ENCODE measurements at places on chromosomes 13 and 19. TPM values are rescaled to one million over a fixed set of nuclear protein-coding genes. Genes with fewer than 3 reads are reported as not detected.

The IL17D gene
- polyA plus RNA-seq: 28.4 TPM

The CYP2F1 gene
- not detected for polyA plus RNA-seq

The TGFB1 gene
- polyA plus RNA-seq: 7.3 TPM

The MEIOSIN gene
- not detected for polyA plus RNA-seq

The SOX1 gene
- not detected for polyA plus RNA-seq

The ERCC5 gene
- polyA plus RNA-seq: 77.0 TPM

- no peak overlapping the region for H3K4me3 ChIP-seq
- H3K36me3 ChIP-seq: no peaks in the 10 kb centered on the region
- no peak for DNase-seq
- peaks cover 2% of the 10 kb centered on the region for H3K27me3 ChIP-seq
- H3K4me1 ChIP-seq: no peaks in the 10 kb centered on the region
- no peak overlapping the region for H3K27ac ChIP-seq
Measured at GRCh38 chr19:14796021-14796420, 17.7 kb upstream of the ADGRE2 start.

DNA sequence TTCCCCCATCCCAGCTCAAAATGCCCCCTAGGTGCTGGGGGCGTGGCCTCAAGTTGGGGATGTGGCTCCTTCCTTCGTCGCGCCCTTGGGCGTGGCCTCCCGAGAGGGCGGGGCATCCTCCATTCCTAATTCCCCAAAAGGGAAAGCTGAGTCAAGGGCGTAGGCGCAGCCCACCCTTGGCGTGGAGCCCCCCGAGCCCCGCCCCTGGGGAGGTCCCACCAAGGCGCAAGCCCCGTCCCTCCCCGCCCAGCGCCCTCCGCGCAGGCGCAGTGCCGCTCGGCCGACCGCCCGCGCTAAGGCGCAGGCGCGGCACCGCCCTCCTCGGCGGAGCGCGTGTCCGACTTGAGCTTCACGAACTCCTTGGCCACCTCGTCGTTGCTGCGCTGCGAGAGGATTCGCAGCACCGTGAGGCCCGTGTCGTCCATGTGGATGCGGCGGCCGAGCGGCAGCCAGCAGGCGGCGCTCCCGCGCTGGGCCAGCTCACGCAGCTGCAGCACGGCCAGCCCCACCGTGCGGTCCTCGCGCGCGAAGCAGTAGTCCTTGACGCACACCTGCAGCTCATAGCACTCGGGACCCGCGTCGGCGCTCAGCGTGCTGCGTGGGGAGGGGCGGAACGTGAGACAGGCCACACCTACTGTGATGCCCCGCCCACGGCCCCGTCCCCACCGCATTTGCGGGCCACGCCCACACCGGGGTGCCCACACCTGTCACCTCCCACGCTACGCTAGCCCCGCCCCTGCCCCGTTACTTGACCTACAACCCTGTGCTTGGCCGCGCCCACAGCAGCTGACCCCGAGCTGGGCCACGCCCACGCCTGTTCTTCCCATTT lies 50.5 kb downstream of the COLGALT1 start:
- no peak overlapping the region for H3K27ac ChIP-seq
- peak; percentile 83 for DNase-seq
- H3K36me3 ChIP-seq: no peaks in the 10 kb centered on the region

GRCh38 chr19:41616792-41617621 lies 9.9 kb downstream of the CEACAM4 start:
- no peak for DNase-seq
- no peaks in the 10 kb centered on the region for H3K36me3 ChIP-seq
- H3K27me3 ChIP-seq: peaks cover 4% of the 10 kb centered on the region
- no peaks in the 10 kb centered on the region for H3K4me1 ChIP-seq
- no peak overlapping the region for H3K27ac ChIP-seq

- no peaks in the 10 kb centered on the region for H3K36me3 ChIP-seq
- peak; percentile 34 for DNase-seq
- H3K27ac ChIP-seq: no peak overlapping the region
- H3K4me1 ChIP-seq: peaks cover 5% of the 10 kb centered on the region
Measured at GRCh38 chr19:10037367-10037766, 24.1 kb downstream of the RDH8 start.

DNA sequence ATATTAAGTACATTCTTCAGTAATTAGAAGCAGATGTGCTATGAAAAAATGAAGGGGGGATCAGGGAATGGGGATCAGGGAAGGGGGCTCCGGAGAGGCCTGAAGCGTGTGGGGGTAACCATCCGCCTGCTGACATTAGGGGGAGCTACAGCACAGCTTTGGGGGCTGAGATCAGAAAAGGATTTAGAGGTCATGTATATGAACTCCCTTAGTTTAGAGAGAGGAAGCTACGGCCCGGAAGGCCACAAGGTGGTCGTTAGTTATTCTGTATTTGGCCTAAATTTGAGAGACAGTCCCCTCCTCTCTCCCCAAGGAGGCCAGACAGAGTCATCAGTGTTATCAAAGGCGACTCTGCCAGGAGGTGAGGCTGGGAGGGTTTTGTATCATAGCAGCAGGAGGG lies 99.0 kb downstream of the TM9SF2 start:
- H3K36me3 ChIP-seq: no peaks in the 10 kb centered on the region
- H3K27ac ChIP-seq: no peak overlapping the region
- no peak for DNase-seq
- H3K4me3 ChIP-seq: no peak overlapping the region
- H3K4me1 ChIP-seq: no peaks in the 10 kb centered on the region

DNA sequence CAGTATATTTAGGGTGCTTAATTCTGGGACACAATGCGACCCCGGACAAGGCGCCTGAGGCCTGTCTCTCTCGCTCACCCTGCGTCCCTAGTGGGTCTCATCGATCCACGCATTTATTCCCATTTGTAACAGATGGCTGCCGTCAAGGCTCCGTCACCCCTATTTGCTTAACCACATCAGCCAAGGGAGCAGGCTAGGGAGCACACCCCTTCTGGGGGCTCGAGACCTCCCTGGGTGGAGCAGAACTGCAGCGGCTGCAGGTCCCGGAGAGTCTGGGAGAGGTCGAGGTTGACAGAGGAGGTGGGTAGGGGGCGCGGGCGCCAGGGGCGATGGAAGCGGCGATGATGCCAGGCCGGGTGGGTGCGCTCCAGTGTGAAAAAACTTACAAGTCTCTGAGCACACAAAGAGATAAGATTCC lies 507 bp downstream of the ALG5 start:
- peak; percentile 7 for DNase-seq
- H3K27ac ChIP-seq: peak overlapping the region; percentile 86
- H3K36me3 ChIP-seq: peaks cover 5% of the 10 kb centered on the region
- H3K4me1 ChIP-seq: peaks cover 3% of the 10 kb centered on the region

DNA sequence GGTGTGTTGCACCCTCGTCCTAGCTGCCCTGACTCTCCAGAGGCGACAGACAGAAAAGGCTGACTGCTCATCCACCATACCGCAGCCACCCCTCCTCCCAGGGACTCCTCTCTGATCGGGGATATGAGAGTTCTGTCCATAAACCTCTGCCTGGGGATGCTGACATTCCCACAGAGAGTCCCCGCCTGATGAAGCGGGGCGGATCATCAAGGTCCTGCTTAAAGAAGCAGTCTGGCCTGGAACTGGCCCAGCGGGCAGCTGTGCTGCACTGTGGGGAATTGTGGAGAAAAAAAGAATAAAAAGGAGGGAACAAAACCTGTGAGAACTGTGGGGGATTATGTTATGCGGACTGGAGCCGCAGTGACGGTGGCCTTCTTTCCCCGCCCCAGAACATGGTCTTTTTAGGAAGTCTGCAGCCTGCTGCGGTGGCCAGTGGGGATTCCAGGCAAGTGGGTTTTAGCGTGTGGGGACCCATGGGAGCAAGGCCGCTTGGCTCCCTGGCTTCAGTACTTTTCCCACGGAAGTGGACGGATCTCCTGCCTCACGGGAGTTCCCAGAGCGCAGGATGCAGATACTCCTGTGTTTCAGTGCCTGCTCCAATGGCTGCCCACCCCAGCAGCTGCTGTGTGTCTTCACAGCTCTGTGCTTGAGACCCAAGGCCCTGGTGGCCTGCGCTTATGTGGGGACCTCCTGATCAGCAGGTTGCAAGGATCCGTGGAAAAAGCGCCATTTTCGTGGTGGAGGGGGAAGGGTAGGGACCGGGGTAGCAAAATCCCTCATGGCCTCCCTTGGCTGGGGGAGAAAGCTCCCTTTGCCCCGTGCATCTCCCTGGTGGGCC lies 1456.2 kb upstream of the SLC10A2 start:
- no peak overlapping the region for H3K4me3 ChIP-seq
- H3K36me3 ChIP-seq: no peaks in the 10 kb centered on the region
- H3K4me1 ChIP-seq: no peaks in the 10 kb centered on the region
- no peak for DNase-seq

GRCh38 chr13:113400621-113401451 lies 36.9 kb upstream of the GRTP1 start:
- H3K36me3 ChIP-seq: no peaks in the 10 kb centered on the region
- H3K27me3 ChIP-seq: no peaks in the 10 kb centered on the region
- no peaks in the 10 kb centered on the region for H3K4me1 ChIP-seq
- no peak overlapping the region for H3K27ac ChIP-seq

- no peaks in the 10 kb centered on the region for H3K27me3 ChIP-seq
- no peak overlapping the region for H3K4me3 ChIP-seq
- H3K4me1 ChIP-seq: no peaks in the 10 kb centered on the region
Measured at GRCh38 chr13:21020176-21020575, 41.2 kb downstream of the LATS2 start.

GRCh38 chr13:32976056-32976805 lies 40.0 kb upstream of the KL start:
- H3K36me3 ChIP-seq: no peaks in the 10 kb centered on the region
- no peaks in the 10 kb centered on the region for H3K27me3 ChIP-seq
- no peak overlapping the region for H3K27ac ChIP-seq
- DNase-seq: no peak
- no peaks in the 10 kb centered on the region for H3K4me1 ChIP-seq
- H3K4me3 ChIP-seq: no peak overlapping the region

DNA sequence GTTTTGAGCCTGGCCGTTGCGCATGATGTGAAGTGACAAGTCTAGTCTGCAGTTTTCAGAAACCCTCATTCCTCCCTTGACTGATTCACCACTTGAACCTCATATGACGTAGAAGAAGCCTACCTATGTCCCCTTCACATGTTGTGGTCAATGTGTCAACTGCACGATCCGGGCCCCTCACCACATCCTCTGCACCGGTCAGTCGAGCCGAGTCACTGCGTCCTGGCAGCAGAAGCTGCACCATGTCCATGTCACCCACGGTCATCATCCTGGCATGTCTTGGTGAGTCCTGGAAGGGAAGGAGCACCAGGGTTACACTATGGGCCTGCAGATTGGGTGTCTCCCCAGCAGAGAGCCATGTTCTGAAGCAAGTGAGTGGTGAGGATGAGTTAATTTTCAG lies at the start of gene KIR2DL4:
Gene KIR2DL4, plus strand, starts transcription at position 201 of the 400 bp plus-strand sequence. Its CDS starts 42 bp downstream, at position 243.
- H3K36me3 ChIP-seq: no peaks in the 10 kb centered on the region
- no peaks in the 10 kb centered on the region for H3K4me1 ChIP-seq
- no peak within 1 kb of the TSS for H3K4me3 ChIP-seq
- DNase-seq: peak; percentile 13

- peaks cover 3% of the 10 kb centered on the region for H3K4me1 ChIP-seq
- H3K4me3 ChIP-seq: no peak overlapping the region
- no peaks in the 10 kb centered on the region for H3K27me3 ChIP-seq
- peak; percentile 84 for DNase-seq
- no peaks in the 10 kb centered on the region for H3K36me3 ChIP-seq
- no peak overlapping the region for H3K27ac ChIP-seq
Measured at GRCh38 chr13:46866150-46866549, 30.7 kb downstream of the HTR2A start.

DNA sequence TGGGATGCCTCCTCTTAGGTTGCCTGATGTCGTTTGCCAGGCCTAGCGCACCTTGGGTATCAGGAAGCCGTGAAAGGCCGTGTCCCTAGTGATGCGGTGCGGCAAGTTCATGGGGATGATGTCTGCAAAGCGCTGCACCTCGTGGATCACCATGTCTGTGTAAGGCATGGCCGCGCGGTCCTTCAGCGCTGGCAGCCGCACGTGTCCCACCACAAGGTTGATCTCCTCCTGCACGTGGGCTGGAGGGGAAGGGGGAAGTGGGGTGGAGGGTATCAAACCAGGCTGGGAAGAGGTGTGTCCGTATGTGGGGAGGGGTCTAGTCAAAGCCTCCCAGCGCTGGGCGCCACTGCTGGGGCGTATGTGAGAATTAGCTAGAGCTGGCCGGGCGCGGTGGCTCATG lies 23.2 kb downstream of the EGLN2 start:
- H3K4me3 ChIP-seq: no peak overlapping the region
- H3K4me1 ChIP-seq: peaks cover 42% of the 10 kb centered on the region
- no peaks in the 10 kb centered on the region for H3K27me3 ChIP-seq
- no peak for DNase-seq
- H3K27ac ChIP-seq: peak overlapping the region; percentile 95

DNA sequence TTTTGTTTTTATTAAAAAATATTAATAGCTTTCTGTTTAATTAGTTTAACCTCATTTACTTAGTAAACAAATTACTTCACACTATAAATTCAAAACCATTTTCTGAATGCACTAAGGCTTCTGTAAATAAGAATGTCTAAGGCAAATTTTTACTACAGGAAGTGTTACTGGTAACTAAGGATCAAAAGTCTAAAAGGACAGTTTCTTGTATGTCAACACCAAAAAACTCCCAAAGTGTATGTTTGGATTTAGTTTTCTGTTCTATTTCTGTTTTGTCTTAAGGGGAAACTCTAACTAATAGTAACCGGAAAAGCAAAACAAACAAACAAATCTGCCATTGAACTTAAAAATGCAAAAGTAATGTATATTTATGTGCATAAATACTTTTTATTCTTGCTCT lies 24.7 kb downstream of the PRR20E start:
- no peaks in the 10 kb centered on the region for H3K36me3 ChIP-seq
- DNase-seq: no peak
- H3K4me1 ChIP-seq: no peaks in the 10 kb centered on the region
- H3K27me3 ChIP-seq: no peaks in the 10 kb centered on the region
- H3K27ac ChIP-seq: no peak overlapping the region

DNA sequence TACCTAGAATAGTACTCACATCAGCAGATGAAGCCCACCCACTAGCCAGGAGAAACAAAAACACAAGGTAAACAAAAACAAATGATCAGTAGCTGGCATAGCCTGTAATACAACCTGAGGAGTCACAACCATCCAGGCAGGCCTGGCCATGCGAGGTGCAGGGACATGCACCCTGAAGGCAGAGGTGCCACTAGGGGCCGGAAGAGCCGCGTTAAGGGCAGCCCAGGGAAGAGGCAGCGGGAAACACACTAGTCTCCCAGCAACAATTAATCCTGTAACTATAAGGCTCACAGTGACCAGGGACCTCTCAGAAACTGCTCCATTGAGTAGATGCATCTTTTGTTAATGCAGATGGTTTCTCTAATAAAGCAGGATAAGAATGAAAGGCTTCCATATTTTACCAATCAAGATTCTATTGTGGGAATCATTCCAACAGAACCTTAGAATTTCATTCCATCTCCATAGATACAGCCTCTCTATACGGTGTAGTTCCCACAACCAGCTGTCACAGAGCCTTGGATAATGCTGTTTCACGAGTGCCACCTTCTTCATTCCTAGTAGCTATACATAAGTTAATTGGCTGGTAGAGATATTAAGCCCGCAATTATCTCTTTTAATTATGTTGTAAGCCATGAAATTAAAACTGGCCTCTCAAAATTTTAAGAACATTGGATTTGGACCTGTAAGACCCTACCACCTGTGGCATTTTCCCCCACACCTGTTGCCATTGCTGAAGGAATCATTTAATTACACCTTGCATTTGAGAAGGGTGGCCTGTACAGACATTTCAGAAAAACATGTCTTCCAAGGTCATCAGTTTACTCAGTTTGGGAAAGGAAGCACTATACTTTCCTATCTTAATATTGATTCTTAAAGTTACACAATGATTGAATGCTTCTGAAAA lies 28.7 kb downstream of the ANKRD10 start:
- no peak overlapping the region for H3K27ac ChIP-seq
- H3K4me1 ChIP-seq: no peaks in the 10 kb centered on the region
- no peak overlapping the region for H3K4me3 ChIP-seq
- peaks cover 2% of the 10 kb centered on the region for H3K36me3 ChIP-seq

- no peaks in the 10 kb centered on the region for H3K36me3 ChIP-seq
- H3K27me3 ChIP-seq: no peaks in the 10 kb centered on the region
- no peak overlapping the region for H3K27ac ChIP-seq
- no peaks in the 10 kb centered on the region for H3K4me1 ChIP-seq
- no peak for DNase-seq
Measured at GRCh38 chr19:31539386-31539785, 190.2 kb upstream of the TSHZ3 start.
